ENCODE measurements at places on chromosomes 5 and 9. TPM values are rescaled to one million over a fixed set of nuclear protein-coding genes. Genes with fewer than 3 reads are reported as not detected.

The OTP gene
- not detected for total RNA-seq

The CLIC3 gene
- 2.4 TPM for total RNA-seq

The MYO10 gene
- 32.1 TPM for total RNA-seq

The POU5F2 gene
- 2.6 TPM for total RNA-seq

The PCDHGB2 gene
- total RNA-seq: 4.1 TPM

The ARAP3 gene
- 12.5 TPM for total RNA-seq

The ST8SIA4 gene
- total RNA-seq: 3.7 TPM

The IL17B gene
- total RNA-seq: not detected
